ENCODE measurements at places on chromosomes 12 and 14.
A peak's percentile ranks its signal among the peaks of the same experiment; 100 is the strongest.

DNA sequence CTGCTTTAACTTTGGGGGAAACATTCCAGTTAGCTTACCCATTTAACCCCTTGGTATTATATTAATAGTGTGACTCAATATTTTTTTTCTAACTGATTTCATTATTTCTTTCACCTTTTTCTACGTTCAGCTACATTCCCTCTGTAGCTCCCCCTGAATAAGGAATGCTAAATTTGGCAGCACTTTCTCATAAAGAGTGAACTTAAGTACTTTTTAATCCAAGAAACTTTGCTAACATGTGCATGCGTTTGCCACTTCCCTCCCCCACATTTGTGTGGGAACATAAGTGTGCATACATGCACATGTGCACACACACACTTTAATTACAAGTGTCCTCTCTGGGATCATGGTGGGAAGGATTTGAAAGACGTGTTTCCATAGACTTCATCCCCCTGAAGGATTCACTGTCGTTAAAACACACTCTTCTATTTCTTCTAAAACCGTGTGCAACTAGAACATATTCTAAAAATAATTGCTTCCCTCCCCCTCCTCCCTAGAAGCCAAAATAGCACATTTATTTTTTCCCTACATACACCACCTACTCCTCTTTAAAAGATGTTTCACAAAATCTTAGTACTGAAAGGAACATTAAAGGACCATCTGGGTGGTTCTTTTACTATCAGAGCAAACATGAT, 142.6 kb downstream of the PPM1H start:
- no peak for DNase-seq

GRCh38 chr14:52808101-52808500, 16.7 kb upstream of the GNPNAT1 start:
- DNase-seq: no peak

- DNase-seq: no peak
Measured at GRCh38 chr12:66132408-66132807, 1.9 kb upstream of the LLPH start.

DNA sequence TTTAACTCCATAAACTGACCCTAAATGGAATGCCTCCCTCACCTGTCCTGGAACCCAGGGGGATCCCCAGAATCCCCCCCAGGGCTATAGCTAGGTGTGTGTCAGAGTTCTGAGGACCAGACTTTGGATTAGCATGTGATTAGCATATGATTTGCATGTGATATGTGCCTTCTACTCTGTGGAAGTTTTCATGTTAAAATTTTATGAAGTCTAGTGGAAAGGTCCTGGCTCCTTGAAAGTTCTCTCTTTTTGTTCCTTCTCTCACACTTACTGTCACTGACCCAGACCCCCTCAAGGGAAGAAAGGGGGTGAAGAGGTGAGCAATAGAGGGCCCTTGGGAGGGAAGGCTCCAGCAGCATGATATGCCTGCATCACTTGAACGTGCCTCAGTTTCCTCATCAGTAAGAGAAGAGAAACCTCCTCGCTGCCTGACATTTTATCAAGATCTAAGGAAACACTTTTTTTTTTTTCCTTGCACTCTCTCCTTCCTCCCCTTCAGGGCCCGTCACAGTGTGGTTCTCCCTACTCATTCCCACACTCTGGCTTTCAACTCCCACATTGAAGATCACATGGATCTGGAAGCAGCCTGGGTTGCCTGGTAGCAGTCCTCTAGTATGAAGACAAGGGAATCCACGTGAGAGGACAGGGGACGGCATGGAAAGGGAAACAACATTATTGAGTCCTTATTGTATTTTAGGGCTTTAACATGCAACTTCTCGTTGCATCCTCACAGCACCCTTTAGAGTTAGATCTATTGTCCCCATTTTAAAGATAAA, 3.3 kb upstream of the C1QL4 start:
- DNase-seq: peak; percentile 23

GRCh38 chr12:111558107-111558376, 41.1 kb downstream of the ATXN2 start:
- DNase-seq: no peak

DNA sequence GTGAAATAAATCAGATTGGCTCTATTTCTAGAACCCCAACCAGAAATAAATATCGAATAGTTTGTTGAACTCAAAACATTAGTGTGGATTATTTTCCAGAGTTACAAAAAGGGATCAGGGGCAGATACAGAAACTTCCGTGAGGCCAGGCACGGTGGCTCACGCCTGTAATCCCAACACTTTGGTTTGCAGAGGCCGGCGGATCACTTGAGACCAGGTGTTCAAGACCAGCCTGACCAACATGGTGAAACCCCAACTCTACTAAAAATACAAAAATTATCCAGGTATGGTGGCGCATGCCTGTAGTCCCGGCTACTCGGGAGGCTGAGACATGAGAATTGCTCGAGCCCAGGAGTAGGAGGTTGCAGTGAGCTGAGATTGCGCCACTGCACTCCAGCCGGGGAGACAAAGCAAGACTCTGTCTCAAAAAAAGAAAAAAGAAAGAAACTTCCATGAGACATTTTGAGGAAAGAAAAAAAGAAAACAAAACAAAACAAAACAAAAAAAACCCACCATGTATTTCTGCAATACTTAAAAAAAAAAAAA, 2.1 kb downstream of the FBXO21 start:
- peak; percentile 62 for DNase-seq

DNA sequence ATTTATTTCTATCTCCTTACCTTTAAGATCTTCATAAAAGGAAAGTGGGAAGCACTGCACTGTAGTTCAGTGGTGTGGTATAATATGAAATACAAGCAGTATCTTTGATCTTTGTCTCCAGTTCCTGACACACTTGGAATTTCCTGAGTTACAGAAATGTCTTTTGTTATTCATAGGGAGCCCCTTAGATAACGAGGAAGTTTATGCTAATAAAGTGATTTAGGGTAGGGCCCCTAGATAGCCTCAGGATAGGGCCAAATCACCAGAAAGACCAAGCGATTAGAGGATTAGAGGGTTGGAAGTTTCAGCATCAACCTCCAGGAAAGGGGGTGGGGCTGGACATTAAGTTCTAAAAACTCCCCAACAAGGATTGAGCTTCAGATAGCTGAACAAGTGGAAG, 29.9 kb upstream of the DDHD1 start:
- DNase-seq: no peak

GRCh38 chr12:90899456-90900182, 55.4 kb downstream of the CCER1 start:
- no peak for DNase-seq

- DNase-seq: no peak
Measured at GRCh38 chr12:61367281-61367785, 892.9 kb upstream of the USP15 start.

- DNase-seq: no peak
Measured at GRCh38 chr14:54197369-54197768, 199.4 kb upstream of the CDKN3 start.

GRCh38 chr12:78612190-78612589, 252.4 kb upstream of the SYT1 start:
- no peak for DNase-seq

- DNase-seq: no peak
Measured at GRCh38 chr14:106269029-106269428, 742.6 kb downstream of the TMEM121 start.

DNA sequence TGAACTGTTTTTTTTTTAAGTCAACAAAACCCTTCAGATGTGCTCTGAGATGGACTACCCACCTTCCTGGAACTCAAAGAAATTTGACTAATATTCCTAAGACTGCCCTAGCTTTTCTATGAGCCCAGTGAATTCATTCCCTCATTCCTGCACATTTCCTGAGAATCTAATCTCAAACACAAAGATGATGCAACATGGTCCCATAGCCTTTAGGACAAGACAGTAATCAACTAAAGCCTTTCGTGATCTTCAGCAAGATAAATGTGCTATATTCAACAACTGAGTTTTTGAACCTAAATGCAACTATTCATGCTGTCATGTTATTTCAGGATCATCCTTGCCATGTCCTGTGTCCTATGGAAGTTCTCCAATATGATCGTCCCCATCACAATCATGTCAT, 5.0 kb downstream of the SETD3 start:
- DNase-seq: no peak

DNA sequence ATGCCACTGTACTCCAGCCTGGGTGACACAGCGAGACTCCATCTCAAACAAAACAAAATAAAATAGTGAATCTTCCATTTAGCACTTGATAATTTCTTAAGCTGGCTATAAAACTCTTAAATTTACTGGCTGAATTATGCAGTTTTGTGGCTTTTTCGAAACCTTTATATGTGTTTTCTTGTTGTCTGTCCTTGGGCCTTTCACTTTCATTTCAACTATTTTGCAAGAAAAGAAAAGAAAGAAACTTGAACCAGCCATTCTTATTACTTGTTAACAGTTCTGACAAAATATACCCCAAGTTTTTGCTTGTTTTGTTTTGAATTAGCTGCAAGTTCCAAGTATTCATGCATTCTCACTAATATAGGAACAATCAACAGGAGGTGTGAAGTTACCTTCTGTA, 42.8 kb downstream of the PRICKLE1 start:
- no peak for DNase-seq

DNA sequence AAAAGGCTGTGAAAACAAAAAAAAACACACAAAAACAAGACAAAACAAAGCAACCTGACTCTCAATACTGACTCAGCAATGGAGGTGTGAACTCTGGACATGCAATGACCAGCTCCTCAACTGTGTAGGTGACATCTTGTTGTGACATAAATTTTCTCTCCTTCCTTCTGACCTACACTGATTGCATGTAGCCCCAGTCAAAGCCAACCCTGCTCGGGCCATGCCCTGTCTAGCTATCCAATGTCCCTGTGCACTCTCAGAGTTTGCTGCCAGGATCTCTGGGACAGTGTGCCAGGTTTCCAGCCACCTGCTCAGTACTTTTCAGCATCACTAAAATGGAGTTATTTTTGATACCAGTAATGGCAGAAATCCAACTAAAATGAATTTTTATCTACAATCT, 18.9 kb upstream of the CRACR2A start:
- no peak for DNase-seq

- no peak for DNase-seq
Measured at GRCh38 chr14:54762296-54762695, 140.3 kb downstream of the GCH1 start.

GRCh38 chr12:120971299-120972180, 6.8 kb upstream of the HNF1A start:
- no peak for DNase-seq

GRCh38 chr12:117356048-117356447, 5.4 kb downstream of the NOS1 start:
- DNase-seq: no peak

- DNase-seq: no peak
Measured at GRCh38 chr12:94805749-94806529, 155.6 kb upstream of the TMCC3 start.

- no peak for DNase-seq
Measured at GRCh38 chr12:19304149-19304750, 135.0 kb upstream of the AEBP2 start.

DNA sequence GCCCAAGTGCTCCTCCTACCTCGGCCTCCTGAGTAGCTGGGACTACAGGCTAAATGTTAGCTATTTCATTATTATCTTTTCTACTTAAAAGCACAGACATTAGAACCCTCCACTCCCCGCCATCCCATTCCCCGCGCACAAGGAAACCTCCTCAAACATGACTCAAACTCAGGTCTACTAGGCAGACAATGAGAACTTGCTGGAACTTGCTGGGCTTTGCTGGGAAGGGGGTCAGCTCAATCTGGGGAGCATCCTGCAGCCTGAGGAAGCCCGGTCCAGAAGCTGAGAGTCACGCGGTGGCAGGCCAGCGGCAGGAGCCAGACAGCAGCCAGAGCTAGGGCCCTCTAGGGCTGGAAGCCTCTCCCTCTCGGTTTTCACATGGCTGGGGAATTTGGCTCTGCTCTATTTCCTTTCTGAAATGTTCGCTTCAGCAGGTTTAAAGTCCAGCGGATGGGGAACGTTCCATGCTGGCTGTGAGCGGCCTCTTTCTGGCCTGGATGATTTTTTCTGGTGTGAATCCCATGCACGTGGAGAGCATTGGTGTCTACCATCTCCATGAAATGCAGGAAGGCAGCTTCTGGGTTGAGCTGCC, 68.5 kb downstream of the SLC6A12 start:
- DNase-seq: no peak

DNA sequence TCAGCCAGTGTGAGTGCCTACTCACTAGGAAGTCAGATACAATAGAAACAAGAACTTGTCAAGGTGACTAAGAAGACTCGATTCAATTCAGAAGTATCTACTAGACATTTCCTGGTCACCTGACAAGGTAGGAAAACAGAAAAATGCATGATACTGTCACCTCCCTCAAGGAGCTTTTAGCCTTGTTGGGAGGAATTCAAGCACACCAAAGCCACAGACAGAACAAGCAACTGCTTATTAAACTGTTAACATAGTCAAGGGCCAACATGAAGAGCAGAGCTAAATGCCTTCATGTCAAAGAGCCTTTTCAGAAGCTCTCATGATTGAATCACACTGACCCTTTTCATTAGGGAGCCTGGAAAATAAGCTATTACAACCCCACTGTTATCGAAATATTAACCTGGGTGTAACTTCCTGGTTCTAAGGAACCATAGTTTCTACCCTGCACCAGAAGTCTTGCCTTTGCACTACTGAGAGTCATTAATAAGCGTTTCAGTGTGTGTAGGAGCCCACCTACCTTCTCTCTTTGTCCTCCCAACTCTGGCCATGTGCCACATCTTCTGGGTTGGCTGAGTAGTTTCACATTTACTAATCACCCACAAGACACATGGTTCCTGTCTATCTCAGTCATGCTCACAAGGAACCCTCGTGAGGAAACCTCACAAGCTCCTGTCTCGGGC, 31.0 kb upstream of the LGALS3 start:
- DNase-seq: no peak

DNA sequence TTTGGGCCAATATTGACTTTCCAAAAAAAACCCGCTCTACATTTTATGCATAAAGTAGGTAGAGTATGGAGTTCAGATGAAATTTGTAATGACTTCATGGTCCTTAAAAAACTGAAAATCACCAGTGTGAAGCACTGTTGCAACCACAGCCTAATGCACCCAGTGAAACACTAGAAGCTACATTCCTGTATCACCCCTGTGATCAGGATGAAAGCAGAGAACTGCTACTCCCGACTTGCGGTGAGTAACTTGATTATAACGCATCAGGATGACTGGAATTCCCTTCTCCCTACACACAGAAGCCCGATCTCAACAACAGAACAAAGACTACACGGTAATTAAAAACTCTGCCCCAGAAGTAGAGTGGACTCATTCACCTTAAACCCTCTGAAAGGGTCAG, 33.8 kb downstream of the SPTB start:
- DNase-seq: no peak

DNA sequence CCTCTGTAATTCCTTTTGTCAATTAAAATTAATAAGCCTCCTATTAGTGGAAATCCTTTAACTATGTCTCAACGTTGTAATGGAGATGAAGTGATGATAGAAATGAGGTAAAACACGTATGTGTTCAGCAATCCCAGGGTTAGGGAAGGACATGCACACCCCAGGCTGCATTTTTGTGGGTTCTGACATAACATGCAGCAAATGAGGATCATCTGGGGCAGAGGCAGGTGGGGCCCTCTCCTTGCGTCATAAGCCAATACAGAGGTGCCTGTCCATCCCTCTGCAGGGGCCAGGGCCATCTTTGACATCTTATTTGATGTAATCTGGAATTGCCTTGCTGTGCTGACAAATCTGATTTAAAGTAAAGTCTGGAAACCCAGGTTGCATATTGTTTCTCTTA, 73.2 kb downstream of the MYRFL start:
- no peak for DNase-seq

All from posterior vena cava (tissue), 2 donors.